ENCODE measurements at places on chromosomes 1 and 21.
A peak's percentile ranks its signal among the peaks of the same experiment; 100 is the strongest.

- no peak for DNase-seq
Observed at GRCh38 chr1:179141592-179142251, 59.9 kb downstream of the TOR3A start.

DNA sequence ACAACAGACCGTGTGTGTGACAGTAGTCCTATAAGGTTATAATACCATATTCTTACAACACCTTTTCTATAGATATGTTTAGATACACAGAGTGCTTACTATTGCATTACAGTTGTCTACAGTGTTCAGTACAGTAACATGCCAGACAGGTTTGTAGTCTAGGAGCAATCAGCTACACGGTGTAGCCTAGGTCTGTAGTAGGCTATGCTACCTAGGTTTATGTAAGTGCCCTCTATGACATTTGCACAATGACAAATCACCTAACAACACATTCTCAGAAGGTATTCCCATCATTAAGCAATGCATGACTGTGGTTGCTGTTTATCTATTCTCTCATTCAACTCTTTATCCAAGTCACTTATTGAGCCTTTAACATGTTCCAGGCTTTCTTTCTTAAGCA lies 1.8 kb upstream of the WLS start:
- no peak for DNase-seq

- DNase-seq = no peak
Observed at GRCh38 chr1:206890125-206891060, 6.8 kb upstream of the IL24 start.

DNA sequence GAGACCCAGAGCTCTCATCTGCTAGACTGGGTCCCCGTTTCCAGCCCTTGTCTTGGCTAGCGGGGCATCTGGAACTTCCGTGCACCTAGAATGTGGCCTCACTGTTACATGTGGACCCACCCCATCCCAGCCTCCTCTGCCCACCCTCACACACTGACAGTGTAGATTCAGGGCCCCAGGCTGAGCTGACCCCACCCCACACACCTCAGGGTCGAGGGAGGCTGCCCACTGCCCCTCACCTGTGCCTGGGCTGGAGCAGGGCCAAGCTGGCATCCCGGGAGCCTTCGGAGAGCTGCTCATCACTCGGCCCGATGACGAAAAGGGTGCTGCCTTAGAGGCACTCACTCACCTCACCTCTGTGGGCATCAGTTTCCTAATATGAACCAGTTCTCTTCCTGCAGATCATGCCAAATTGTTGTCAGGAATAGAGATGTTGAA lies 11.1 kb downstream of the ACOT11 start:
- no peak for DNase-seq

GRCh38 chr1:67634396-67634935 lies 50.5 kb upstream of the GADD45A start:
- DNase-seq = no peak

DNA sequence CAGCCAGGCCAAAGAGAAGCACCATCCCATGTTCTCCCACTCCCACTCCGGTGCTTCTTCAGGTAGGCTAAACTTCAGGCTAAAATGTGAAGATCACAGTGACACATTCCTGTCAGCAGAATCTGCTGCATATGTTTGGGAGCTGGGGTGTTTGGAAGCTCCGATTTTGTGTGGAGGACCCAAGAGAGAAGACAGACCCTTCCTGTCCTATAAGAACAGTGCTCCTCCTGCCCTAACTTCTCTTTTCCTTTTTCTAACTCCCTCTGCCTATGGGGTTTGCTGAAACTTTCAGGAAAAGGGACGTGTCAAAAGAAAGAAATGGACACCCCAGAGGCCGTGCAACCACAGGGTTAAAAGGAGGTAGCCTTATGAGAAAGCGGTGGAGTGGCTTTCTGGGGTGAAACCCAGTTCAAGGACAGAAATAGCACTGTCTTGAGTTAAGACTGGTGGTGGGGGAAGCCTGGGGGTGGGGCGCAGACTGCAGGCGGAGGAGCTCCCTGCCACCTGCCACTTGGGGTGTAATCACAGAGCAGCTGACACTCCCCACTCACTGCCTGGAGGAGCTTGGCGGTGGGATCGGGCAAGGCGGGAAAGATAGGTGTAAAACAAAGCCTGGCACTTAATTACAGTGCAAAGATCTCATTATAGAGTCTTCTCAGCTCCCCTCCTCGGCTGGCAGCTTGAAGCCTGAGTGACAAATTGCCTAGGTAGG lies 645 bp upstream of the TLR5 start:
- DNase-seq = no peak

DNA sequence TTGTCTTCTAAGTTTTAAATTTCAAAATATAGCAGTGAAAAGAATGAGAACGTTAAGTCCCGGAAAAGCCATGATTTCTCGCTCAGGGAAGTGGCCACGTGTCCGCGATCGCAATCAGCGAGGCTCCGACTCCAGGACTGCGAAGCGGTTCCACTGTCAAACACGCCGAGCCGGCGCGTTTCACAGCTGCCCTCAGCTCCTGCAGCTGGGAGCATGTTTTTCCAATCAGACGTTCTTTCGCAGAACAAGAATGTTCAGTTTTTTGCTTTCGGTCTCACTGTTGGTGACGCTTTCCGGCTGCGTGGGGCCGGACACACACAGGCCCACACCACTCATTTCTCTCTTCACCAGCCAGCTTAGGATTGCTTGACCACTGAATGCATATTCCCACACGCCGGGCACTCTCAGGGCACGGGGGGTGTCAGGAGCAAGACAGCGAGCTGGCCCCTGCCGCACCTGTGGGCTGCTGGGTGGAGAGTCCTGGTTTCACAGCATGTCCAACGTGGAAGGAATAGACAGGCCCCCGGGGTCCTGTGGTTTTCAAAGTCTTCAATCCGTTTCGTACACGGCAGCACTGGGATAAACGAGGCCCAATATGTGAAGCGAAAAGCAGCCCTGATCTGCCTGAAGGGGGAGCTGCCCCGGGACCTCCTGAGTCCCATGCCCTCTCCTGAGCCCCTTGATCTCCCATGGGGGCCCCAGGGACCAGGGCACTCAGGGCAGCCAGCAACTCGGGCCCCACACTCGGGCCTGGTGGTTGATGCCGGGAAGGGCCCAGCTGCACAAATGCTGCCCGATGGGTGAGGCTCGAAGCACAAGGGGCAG lies 47.3 kb upstream of the COL18A1 start:
- no peak for DNase-seq

DNA sequence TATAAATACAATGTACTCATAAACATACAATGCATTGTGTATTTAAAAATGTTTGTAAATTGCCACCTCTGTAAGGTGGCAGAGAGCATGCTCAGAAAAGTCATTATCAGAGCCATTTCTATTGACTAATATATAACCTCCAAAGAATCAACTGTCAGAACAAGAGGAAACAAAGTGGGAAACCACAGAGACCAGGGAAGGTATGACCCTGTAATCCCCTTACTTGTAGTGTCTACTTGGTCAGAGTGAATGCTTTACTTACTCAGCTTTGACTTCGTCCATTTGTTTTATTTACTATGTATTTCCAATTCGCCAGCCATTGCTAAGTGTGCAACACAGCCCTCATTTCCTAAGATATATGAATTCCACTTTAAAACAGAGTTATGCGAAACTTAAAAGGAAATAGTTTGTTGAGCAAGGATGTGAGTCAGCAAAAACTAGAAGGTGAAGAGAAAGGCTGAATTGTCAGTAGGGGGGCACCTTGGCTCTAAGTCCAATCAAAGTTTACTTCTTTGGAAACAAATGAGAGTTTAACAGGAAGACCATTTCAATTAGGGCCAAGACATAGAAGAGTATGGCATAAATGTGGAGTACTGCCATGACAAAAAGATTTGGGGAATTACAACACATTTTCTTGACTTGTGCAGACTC lies 671.7 kb upstream of the PTBP2 start:
- no peak for DNase-seq

DNA sequence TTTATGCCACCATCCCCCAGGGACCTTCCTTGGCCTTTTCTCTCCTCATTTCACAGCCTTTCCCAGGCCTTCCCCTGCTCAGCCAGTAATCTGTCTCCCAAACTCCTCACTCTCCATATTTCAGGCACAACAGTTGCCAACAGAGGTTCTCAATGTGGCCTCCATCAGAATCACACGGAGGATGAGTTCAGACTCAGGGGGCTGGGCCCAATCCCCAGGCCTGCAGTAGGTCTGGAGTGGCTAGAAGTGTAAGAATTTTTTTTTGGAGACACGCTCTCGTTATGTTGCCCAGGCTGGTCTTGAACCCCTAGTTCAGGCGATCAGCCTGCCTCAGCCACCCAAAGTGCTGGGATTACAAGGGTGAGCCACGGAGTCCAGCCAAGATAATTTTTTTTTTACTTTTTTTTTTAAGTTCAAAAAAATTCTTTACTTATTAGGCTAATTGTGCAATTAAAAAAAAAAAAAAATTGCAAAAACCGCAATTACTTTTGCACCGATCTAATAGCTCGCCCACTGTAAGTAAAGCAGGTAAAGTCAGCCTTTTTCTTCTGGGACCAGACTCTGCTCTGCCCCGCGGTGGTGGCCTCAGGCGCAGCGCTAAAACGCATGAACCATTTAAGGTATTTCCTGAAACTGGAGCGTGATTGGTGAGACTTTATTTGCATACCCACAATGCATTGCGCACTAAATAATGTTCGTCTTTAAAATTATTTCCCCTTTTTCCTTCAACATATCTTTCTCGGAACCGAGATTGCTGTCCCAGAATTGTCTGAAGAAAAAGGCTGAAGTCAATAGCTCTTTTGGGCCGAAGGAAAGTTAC lies 18.7 kb downstream of the KIAA2013 start:
- DNase-seq = peak; percentile 37

- DNase-seq = no peak
Observed at GRCh38 chr1:69993810-69994209, 211.6 kb downstream of the LRRC40 start.

GRCh38 chr1:25675729-25676476 lies 59.3 kb downstream of the MAN1C1 start:
- DNase-seq = no peak

- no peak for DNase-seq
Observed at GRCh38 chr1:154813846-154814505, 56.1 kb downstream of the KCNN3 start.

- DNase-seq = no peak
Observed at GRCh38 chr21:41831866-41832595, 47.1 kb downstream of the PRDM15 start.

DNA sequence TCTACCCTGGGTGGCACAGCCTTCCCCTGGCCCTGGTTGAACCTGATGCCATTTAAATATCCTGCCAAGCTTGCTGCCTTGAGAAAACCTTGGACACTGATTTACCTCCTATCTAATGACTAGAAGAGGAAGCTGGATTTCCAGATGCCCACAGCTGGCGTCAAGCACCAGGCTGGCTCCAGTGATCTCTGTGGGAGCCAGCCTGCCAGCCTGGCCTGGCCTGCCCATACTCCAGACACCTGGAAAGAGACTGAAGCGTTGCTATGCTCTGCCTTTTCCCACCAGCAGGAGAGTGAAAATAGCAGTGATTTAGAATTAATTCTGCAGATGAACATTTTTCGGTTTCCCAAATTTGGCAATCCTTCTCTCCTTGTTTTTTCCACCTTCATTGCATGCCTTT lies 11.5 kb upstream of the EIF4G3 start:
- DNase-seq = no peak

DNA sequence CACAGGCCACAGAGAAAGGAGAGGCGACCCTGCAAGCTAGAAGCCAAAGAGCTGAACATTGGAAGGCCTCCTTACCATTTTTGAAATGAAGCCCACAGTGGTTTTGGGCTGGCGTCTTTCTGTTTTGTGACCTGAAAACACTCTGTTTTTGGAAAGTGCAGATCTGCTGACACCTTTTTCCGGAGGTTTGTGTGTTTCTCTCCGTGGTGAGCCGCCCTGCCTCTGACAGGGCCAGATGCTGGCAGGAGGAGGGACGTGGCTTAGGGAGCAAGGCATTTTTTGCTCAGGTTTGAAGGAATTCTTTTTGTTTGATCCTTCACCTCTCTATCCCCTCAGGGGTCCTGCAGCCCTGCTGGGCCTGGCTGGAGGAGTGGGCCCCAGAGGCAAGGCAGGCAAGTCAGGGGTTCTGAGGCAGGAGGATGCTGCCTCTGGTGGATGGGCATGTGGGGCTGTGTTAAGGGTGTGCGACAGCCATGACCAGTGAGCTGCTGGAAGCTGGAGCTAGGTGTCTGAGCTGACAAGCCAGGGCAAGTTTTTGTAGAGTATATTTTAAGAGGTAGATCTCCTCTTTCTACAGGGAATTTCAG lies 133.8 kb downstream of the CAMTA1 start:
- no peak for DNase-seq

GRCh38 chr1:184788970-184789369 lies 34.3 kb upstream of the EDEM3 start:
- no peak for DNase-seq

GRCh38 chr21:35217504-35218060 lies 168.5 kb upstream of the RUNX1 start:
- DNase-seq = no peak
